Activated CD4-positive, alpha-beta T cell treated with anti-CD3 and anti-CD28 coated beads for 48 hours (primary cell): ENCODE measurements at places on chromosomes 5 and 9.

DNA sequence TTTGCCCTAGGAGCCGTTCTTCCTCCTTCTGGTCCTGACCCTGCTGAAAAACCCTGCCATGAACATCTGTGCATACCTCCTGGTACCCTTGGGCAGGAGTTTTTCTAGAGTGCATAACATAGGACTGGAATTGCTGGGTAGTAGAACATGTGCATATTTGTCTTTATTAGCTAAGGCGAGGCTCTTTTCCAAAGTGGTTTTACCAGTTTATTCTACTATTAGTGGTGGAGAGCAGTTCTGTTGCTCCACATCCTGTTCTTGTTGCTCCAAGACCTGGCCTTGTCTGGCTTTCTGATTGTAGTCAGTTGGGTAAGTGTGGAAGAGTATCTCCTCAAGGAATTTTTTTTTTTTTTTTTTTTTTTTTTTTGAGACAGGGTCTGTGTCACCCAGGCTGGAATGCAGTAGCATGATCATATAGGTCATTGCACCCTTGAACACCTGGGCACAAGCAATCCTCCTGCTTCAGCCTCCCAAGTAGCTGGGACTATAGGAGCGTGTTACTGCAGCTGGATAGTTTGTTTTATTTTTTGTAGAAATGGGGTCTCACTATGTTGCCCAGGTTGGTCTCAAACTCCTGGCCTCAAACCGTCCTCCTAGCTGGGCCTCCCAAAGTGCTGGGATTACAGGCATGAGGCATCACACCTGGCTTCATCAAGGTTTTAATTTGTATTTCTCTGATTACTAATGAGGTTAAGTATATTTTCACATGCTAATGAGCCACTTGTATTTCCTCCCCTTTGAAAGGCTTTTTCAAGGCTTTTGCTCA, 85.2 kb downstream of the SPRY4 start:
- no peak for DNase-seq

GRCh38 chr9:91945277-91946085, 4.5 kb downstream of the ROR2 start:
- DNase-seq = no peak

GRCh38 chr5:128632264-128632663, 94.2 kb upstream of the FBN2 start:
- DNase-seq = no peak

DNA sequence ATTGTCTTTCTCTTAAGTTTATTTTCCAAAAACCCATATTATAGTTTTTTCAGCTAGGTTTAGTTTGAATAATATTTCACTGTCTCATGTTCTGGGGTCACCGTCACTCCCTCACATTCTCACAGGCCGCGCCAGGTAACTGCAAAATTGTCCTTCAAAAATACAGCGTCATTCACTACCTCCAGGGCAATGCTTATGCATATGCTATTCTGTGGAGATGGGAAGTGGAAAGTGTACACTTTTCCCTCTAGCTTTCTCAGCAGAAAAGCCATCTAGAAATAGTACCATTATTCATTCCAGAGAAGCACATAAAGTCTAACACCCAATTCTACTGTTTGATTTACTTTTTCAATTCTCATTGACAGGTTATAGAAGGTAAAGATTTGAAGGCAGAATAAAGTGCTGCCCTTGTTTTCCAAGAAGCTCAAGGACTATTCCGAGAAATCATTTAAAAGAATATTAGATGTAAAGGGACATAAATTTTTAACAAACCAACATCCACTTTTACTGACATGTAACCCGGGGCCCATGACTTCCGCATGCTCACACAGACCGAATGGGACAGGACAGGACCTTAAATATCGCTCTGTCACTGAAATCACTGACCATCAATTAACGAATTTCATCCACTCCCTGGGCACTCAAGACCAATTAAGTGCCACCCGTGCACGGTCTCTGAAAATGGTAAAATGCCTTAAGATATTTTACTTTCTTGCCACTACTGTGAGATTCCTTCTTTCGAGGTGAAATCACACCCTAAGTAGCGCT, 720 bp downstream of the NUDT12 start:
- DNase-seq = no peak

DNA sequence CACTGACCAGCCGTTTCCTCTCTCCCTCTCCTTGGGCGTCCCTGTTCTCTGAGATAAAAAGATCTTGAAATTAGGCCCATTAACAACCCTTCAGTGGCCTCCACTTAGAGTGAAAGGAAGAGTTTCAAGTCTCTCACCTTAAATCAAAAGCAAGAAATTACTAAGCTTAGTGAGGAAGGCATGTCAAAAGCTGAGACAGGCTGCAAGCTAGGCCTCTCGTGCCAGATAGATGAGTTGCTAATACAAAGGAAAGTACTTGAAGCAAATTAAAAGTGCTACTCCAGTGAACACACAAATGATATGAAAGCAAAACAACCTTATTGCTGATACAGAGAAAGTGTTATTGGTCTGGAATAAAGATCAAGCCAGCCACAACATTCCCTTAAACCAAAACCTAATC, 331.3 kb upstream of the SEMA6A start:
- no peak for DNase-seq

- DNase-seq = no peak
Measured at GRCh38 chr5:93755716-93756115, 14.3 kb upstream of the POU5F2 start.

DNA sequence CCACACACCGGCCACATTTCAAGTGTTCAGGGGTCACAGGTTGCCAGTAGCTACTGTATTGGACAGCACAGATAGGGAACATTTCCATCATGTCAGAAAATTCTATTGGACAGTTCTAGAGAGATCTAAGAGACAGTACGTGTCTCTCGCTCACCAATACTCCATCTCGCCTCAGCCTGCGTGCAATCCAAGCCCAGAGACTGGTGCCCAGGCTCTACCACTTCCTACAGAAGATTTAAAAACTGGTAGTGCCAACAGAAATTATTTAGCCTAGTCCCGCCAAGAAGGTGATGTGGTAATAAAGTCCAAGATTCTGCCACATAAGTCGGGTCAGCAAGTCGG, 390 bp upstream of the SNX2 start:
- DNase-seq = no peak

DNA sequence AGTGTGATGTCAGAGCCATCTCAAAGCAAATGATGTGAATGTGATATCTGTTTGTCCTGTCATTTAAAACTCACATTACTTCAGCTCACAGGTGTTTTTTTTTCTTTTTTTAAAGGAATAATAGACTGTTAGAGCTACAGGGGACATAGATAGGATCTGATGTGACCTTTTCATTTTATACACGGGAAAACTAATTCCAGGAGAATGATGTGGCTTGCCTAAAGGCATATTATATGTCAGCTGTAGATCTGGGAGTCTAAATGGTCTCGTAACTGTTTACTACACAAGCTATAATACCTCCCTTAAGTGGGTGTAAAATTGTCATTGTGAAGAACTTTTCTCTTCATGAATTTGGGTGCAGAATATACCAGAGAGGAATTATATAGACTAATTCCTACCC, 2.0 kb downstream of the NMUR2 start:
- no peak for DNase-seq

GRCh38 chr5:164053123-164053522, 547.7 kb downstream of the MAT2B start:
- no peak for DNase-seq

GRCh38 chr9:104993291-104993963, 65.5 kb upstream of the ABCA1 start:
- peak; percentile 33 for DNase-seq

GRCh38 chr9:117809751-117810150, 105.5 kb downstream of the TLR4 start:
- DNase-seq = no peak

DNA sequence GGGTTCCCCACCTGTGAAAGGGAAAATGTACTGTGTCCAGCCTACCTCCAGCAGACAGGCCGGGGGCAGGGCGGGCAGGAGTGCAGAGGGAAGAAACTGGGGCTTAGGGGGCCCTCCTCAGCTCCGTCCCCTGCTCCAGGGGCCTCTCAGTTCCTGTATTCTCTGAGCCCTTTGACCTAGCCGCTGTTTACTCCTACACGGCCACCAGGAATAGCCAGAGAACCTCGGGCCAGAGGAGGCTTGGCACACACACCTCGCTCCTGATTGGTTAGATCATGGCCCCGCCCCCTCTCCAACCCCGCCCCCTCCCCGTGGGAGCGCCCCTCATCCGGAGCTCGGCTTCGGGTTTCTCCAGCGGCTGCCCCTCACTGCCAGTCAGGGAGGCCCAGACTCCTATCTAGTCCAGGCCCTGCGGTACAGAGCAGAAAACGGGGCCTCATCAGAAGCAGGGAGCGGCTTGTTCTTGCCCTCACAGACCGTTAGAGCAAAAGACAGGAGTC, 2.2 kb downstream of the ST6GALNAC6 start:
- DNase-seq = no peak

DNA sequence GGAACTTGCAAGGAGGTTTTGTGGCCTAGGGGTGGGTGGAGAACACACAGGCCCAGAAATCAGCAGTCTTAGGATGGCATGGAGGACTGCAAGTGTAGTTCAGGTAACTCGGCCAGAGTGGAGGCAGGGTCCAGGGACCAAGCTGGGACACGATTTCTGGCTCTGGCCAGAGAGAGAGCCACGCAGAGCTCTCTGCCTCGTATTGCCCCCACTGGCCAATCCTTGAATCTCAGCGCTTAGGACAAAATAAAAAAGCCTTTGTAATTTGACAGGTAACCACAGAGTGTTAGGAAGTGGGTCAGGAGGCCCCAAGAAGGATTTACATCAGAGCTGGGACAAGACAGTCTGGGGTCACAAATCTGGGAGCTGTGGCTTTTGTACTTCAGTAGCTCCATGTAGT, 11.7 kb downstream of the MAP3K1 start:
- no peak for DNase-seq

GRCh38 chr9:126109575-126109974, 217.1 kb upstream of the MVB12B start:
- no peak for DNase-seq
